Hair follicle dermal papilla cell (primary cell): ENCODE measurements at places on chromosomes 4 and X. TPM values are rescaled to one million over a fixed set of nuclear protein-coding genes. Genes with fewer than 3 reads are reported as not detected.

The HSD17B13 gene
- not detected in 2 replicates for total RNA-seq

The SSX1 gene
- total RNA-seq: not detected in 2 replicates

The MAGEB1 gene
- total RNA-seq: not detected in 2 replicates

The AMTN gene
- not detected in 2 replicates for total RNA-seq

The MED28 gene
- 12.6 and 13.6 TPM in 2 replicates for total RNA-seq
